ENCODE measurements at places on chromosomes 11 and 22.

DNA sequence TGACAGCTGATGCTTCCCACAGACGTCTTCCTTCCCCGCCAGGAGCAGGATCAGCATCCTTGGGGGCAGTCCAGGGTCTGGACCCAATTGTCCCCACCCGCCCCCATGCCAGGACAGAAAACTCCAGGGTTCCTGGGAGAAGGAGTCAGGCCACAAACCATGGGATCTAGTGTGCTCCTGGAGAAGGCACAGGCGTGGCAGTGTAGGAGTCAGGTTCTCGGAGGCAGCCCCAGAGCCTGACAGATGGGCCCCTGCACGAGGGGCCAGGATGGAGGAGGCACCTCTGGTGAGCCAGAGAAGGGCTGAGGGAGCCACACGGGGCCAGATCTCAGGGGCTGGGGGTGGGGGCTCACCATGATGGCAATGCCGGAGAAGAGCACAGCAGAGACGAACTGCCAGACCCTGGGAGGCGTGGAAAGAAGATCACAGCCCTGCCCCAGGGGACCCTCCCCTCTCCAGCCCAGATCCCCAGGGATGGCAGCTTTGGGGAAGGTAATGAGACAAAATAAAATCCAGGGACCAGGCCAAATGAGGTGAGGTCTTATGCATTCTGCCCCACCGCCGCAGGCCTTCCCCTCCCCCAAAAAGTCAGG is 13.6 kb downstream of the TP53I11 start:
- no peak for DNase-seq

DNA sequence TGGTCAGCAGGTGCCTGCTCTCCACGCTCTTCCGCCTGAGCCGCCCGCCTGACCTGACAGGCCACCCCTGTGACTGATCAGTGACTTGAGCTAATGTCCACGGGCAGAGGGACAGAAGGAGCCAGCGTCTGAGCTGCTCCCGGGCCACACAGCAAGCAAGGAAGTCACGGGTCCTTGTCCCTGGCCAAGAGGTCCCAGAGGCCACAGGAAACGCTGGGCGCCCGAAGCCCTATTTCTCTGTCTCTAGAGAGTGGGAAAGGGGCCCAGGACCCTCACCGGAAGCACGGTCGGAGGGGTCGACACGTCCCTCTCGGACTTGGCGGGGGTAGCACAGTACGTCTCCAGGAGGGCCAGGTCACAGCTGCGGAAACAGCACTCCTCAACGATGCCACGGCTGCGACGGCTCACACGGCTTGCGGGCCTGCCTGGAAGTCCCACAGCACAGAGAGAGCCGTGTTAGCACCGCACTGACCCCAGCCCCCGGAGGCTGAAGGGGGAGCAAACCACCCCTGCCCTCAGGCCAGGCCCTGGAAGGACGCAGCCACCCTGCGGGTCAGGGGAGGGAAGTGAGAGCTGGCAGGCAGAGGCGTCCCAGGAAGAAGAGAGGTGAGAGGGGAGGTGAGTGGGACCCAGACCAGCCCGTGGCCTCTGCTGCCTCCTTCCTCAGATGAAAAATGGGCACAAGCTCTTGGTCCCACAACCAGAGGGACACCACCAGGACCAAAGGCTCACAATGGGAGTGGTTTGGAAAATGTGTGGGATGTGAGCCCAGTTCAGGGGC is 5.8 kb downstream of the IGF2 start:
- no peak for DNase-seq

GRCh38 chr22:26276529-26277160 is 107.4 kb downstream of the SEZ6L start:
- DNase-seq = no peak

DNA sequence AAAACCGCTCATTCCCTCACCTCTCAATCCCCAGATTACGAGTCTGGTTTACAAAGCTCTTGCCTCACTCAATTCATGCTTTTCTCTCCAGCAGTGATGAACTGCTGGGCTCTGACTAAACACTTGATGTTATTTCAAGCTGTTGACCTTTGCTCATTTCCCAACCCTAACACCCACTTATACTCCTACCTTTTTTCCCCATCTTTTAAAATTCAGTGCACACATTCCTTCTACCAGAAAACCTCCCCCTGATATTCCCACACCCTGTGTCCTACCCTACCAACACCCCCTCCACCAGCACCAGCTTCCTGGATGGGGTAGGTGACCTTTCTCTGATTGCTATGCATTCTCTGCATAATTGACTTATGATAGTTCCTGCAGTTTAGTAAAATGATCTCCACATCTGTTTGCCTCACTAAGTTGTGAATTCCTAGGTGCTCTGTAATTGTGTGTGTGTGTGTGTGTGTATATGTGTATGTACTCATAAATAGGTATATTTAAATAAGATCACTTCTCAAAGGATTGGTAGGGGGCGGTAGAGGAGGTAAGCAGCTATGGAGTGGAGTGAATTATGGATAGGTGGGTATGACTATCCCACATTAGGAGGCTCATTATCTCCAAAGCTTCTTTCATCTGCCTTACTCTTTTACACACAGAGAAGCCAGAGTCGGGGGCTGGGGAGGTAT is 842 bp downstream of the HEPACAM start:
- no peak for DNase-seq

DNA sequence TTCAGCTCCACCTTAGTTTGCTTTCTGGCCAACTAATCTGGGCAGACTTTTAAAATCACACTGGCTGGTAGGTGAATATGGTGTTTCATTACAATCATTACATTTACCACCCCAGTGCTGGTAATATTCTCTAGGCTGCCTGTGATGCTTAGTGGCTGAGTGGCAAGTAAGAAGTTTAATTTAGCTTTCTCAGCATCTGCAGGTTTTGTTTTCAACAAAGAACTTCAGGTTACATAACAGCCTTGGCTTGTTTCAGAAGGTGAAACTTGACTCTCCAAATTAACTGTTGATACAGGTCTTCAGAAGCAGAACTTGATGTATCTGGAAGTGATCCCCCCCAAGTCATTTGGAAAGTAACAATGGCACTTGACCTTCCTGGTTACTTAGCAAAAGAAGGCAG is 423.3 kb upstream of the CCDC90B start:
- no peak for DNase-seq

- peak; percentile 17 for DNase-seq
These were observed 6.1 kb downstream of the MPEG1 start for GRCh38 chr11:59206635-59207034.

DNA sequence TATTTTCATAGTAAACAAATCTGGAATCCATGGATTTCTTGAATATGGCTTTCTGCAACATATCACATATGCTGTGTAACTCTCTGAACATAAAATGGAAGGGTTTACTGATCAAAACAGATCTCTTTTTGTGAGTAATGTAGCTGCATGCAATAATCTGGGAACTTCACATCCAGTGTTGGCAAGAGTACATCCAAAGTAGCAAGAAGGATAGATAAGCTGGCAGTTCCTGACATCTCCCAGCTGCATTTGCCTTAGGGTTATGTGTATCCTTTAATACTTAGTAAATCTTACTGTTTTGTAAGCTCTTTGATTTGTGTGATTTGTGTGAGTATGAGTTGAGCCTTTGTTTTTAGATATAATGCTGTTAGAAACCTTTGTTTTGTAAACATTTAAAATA is 280.4 kb upstream of the CNTN5 start:
- DNase-seq = no peak

DNA sequence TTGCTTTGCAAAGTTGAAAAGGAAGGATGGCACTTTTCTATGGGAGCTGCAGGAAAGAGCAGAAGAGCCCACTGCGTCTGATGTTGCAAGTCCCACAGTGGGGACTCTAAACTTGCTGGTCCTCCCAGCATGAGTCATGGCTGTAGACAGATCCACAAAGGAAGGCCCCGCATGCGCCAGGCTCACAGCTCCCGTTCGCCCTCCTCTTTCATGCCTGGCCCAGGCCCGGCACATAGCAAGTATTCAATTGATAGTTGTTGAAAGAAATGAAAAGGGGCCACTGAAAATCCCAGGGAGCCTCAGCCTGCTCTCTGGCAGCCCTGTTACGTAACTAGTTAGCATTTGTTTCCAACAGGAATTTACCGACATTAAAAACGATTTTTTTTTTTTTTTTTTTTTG is 18.9 kb downstream of the AP1B1 start:
- DNase-seq = no peak

DNA sequence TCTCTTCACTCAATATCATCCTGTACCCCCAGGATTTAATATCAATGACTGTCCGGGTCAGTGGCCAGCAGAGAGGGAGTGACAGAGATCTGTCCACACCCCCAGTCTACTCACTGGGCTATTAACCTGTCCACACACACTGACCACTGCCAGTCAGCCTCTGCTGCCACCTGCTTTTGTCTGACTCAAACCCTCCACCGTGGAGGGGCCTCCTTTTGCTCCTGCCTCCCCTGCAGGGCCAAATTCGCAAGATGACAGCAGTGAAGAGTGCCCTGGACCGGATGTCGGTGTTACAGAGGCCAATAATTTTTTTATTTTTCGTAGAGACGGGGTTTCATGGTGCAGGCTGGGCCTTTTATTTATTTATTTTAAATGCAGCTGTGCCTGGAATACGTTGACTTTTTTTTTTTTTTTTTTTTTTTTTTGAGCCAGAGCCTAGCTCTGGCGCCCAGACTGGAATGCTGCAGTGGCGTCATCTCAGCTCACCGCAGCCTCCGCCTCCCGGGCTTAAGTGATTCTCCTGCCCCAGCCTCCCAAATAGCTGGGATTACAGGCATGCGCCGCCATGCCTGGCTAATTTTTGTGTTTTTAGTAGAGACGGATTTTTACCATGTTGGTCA is 5.1 kb downstream of the PDXP start:
- DNase-seq = no peak

GRCh38 chr11:93573184-93573583 is 30.0 kb upstream of the SMCO4 start:
- peak; percentile 23 for DNase-seq

DNA sequence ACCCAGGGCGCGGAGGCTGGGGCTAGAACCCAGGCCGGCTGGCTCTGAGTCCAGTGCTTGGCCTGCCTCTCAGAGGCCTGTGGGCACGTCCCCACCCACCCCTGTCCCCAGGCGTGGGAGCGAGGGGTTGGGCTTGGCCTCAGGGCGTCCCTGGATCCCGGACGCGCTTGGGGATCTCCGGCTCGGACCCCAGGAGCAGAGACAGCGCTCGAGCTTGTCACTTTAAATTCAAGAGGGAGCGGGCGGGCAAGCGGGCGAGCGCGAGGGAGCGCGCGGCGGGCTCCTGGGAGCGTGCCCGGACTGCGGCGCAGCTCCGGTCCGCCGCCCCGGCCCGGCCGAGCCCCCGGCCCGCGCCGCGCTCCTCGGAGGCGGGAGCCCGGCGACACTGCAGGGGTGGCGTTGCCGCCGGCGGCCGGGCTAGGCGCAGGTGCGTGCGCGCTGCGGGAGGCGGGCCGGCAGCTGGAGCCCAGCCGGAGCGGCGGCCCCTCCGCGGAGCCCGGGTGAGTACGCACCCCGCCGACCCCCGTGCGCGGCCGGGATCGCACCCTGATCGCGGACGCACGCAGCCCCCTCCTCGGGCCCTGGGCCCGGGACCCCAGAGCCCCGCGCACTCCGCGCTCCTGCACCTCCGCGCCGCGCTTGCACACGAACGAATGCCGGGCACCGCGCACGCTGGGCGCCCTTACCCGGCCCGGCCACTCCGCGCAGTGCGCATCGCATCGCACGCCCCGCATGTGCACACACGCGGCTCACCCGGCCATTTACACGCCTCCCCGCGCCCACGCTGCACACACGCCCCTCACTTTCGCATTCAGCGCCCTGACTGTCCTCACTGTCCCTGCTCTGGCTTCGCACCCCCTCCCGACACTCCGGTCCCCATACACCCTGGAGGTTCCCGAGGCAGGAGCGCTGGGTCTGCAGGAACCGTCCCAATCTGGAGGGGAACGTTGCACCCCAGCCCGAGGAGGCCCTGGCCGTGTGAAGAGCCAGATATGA is at the start of gene SYT12:
SYT12 (plus strand) TSS at position 174 of the 996 bp plus-strand sequence. CDS start 7,011 bp downstream, outside the sequence.
- no peak for DNase-seq

DNA sequence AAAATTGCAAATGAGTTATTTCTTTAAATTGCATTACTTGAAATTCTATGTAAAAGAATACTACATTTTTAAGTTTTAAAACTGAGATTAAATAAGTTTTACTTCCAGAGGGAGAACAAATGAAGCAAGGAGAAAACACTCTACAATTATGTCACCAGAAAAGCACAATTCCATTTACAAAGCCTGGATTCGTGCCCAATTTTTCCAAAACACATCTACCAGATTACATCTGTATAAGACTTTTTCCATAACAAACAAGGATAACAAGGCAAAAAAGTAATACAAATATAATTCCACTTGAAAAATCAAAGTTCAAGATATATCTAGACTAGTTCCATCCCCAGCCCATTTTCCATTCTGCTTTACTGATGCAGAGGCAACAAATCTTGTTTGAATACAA is 40.5 kb downstream of the MTMR2 start:
- DNase-seq = no peak

- no peak for DNase-seq
These were observed 1.6 kb downstream of the YIF1A start for GRCh38 chr11:66287211-66287888.

DNA sequence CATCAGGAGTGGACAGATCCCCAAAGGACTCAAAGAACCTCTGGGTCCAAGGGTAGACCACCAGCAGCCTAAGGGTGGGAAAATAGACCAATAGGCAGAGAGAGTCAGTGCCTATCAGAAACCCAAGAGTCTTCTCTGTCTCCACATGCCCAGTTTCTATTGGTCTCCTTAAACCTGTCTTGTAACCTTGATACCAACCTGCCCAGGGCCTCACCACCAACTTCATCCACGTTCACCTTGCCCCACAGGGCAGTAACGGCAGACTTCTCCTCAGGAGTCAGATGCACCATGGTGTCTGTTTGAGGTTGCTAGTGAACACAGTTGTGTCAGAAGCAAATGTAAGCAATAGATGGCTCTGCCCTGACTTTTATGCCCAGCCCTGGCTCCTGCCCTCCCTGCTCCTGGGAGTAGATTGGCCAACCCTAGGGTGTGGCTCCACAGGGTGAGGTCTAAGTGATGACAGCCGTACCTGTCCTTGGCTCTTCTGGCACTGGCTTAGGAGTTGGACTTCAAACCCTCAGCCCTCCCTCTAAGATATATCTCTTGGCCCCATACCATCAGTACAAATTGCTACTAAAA is at the start of gene HBB:
HBB (minus strand) TSS at position 340 of the 579 bp plus-strand sequence; CDS start at position 290, 50 bp downstream.
- no peak for DNase-seq

DNA sequence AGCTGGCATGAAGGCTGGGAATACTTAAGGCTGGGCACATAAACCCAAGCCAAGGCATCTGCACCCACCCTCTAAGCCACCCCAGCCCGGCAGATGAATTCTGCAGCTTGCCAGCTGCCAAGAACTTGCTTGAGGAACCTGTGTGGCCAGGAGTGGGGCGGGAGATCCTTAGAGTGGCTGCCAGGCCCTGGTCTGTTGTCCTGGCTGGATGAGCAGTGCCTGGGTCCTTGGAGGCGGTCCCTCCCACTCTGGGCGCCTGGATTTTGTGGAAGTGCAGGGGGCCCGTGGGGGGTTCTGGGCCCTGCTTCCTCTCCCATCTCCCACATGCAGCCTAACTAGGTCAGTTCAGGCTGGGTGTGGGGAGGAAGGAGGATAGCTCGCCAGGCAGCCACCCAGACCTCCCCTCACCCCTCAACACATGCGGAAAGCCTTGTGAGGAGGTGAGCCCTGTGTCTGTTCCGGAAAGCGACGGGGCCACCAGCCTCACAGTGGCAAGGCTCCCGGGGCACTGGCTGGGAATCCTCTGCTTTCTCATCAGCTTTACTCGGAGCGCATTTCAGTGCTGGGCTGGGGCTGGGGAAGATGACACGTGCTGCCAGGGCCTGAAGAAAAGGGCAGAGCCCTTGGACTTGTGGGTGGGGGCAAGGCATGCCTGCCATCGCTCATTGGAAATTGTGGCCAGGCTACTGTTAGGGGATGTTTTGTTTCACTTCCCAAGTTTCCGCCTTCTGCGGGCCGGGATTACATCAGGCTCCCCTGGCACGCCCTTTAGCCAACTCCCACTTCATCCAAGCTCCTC is 8.4 kb downstream of the DAGLA start:
- DNase-seq = no peak

GRCh38 chr11:62911137-62912130 is 9.7 kb downstream of the CHRM1 start:
- DNase-seq = peak; percentile 35

GRCh38 chr11:34680918-34681586 is 60.2 kb downstream of the EHF start:
- DNase-seq = no peak

Data from Jurkat, Clone E6-1 (cell line).